ENCODE measurements at places on chromosomes 1 and 21.

DNA sequence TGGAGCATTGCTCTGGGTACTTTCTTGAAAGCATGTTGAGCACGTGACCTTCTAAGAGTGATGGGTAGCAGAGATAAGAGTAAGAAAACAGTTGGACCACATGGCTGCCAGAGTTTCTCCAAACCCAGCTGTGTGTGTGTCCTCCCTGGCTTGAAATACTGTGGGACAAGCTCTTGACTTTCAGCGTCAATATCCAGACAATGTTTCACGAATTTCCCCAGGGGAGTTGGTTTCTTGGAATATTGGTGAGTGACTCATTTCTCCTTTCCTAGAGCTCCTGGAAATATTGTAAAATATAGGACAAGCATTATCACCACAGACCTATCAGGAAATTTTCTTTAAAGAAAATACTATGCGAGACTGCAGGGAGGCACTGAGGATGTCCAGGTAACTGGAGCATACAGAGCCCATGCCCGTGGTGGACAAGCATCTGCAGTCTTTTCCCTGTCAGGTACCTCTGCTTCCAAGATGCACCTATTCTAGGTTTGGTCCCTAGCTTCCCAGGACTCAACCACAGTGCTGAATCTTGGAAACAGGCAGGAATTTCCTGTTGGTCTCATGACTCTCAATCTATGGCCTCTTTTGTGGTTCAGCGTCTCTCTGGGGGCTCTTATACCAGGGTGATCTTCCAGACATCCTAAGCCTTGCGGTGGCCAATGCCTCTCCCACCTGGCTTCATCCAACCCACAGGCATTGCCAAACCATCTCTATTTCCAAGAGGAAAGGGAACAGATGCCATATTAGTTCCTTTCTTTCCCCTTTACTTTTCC lies 67.4 kb downstream of the KCNJ6 start:
- no peak for DNase-seq

DNA sequence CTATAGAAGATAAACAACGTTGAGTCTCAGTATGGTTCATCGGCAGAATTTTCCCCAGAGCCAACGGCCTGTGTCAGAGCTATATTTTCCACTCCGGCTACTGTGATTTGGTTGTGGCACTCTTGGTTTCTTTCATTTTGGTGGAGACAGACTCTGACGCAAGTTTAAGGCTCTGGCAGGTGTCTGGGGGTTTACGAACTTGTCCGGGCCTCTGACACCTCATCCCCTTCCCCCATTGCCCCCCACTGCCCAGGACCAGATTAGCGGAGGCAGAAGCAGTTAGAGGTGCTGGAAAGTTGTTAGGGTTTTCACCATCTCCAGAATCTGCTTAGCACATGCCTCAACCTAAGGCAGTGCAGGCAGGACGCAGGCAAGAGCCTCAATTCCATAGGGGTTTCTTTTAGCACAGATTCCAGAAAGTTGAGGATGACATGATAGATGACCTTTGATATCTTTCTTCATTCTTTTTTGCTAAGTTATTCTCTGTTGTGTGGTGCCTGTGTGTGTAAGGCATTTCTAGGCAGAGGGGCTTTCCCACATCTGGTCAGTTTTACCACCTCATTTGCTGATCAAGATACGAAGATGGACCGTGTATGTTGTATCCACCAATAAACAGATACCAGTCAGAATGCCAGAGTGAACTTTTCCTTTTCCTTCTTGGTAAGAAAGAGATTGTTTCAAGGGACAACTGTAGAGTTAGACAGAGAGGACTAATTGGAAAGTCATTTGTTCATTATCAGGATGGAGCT lies 18.4 kb upstream of the IL10 start:
- DNase-seq: no peak

DNA sequence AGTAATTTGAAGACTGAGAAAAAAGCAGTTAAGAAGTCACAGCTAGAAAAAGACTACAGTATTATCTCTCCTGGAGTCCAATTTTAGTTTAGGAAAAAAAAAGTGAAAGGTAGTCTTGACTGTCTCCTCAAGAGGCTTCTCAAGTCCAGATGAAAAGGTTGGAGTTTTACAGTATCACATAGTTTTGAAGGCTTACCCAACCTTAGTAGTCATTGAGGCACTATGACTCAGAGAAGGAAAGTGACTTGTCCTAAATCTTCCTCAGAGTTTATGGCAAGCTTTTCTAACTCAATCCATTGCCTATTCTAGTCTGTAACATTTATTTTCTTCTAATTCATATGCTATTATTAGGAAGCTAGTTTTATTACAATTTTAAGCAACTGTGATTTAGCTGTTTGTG lies 174.9 kb downstream of the DPYD start:
- no peak for DNase-seq

DNA sequence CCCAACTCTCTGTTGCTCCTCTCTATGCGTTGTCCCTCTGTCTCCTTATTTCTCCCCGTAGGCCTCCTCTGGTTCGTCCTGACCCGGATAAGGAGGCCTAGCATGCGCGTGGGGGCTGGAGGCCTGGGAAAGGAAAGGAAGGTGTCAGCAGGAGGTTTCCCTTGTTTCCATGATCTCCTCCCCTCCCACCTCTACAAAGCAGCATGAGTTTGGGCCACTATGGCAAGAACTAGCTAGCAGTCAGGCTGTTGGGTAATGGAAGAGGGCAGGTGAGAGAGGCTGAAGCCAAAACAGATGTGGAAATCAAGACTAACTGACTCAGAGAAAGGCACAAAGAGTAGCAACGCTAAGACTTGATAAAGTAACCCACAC lies 687 bp upstream of the SEMA6C start:
- no peak for DNase-seq

DNA sequence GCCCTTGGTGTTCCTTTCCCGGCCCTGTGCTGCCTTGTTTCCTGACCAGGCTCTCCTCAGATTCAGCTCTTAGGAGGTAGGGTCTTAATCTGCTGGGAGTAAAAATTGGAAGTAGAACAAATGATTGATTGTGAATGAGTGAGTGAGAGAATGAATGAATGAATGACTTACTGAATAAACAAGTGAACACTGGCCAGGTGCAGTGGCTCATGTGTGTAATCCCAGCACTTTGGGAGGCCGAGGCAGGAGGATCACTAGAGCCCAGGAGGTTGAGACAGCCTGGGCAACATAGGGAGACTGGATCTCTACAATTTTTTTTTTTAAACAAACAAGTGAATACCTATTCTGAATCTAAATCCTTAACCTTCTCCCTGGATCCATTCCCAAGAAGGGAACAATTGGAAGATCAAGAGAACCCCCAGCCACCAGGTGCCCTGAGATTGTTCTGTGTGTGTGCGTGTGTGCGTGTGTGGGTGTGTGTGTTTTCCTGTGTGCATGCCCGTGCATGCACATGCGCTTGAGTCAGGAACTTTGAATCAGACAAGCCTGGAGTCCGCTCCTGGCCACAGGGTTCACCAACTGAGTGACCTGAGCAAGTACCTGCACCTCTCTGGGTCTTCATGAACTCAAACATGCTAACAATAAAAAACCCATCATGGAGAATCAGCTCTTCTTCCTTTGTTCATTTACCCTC lies 24.3 kb upstream of the CITED4 start:
- DNase-seq: no peak

Data from activated CD4-positive, alpha-beta T cell treated with anti-CD3 and anti-CD28 coated beads for 4 hours (primary cell).